NCI-H1417 treated with DMSO at 0.1 percent for 48 hours (cell line): ENCODE measurements at places on chromosomes 1 and 21.

GRCh38 chr1:155529929-155530328, 32.7 kb downstream of the ASH1L start:
- no peak for DNase-seq

GRCh38 chr21:42706765-42707164, 53.3 kb downstream of the PDE9A start:
- DNase-seq = no peak

GRCh38 chr1:226279498-226279897, 29.5 kb downstream of the LIN9 start:
- DNase-seq = no peak

GRCh38 chr1:173122958-173123852, 72.5 kb upstream of the TNFSF18 start:
- DNase-seq = no peak

DNA sequence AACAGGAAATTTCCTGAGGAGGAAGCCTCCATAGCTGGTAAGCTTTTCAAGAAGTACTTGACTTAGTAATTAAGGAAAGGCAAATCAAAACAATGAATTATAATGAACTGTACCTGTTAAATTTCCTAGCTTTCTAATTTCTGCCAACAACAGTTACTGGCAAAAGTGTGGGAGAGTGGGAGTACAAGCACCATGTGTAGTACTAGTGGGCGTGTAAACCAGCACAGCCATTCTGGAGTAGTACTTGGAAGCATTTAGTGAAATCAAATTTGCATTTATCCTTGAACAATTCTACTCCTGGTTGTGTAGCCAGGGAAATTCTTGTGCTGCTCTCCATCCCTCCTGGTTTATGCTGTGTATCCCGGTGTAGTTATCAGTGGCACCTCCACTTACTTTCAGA, 190.8 kb downstream of the PRDM2 start:
- no peak for DNase-seq

GRCh38 chr1:177007437-177008161, 156.9 kb downstream of the ASTN1 start:
- no peak for DNase-seq

GRCh38 chr1:18734001-18734400, 103.4 kb downstream of the PAX7 start:
- no peak for DNase-seq

DNA sequence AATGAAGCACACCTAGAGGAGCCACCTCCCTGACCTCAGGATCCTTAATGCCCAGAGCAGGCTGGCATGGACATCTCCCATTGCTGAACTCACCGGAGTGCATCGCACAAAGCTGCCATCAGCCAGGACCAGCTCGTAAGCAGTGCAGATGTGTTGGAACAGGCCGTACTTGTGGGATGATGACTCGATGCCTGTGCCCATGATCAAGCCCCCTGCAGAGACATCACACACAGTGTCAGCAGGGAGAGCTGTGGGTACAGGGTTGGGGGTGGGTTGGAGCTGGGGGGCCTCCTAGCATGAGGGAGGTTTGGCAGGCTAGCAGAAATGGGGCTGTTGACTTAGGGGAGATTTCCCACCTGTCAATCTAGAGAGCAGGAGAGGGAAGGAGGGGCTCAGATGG, 12.0 kb downstream of the DHCR24 start:
- no peak for DNase-seq

DNA sequence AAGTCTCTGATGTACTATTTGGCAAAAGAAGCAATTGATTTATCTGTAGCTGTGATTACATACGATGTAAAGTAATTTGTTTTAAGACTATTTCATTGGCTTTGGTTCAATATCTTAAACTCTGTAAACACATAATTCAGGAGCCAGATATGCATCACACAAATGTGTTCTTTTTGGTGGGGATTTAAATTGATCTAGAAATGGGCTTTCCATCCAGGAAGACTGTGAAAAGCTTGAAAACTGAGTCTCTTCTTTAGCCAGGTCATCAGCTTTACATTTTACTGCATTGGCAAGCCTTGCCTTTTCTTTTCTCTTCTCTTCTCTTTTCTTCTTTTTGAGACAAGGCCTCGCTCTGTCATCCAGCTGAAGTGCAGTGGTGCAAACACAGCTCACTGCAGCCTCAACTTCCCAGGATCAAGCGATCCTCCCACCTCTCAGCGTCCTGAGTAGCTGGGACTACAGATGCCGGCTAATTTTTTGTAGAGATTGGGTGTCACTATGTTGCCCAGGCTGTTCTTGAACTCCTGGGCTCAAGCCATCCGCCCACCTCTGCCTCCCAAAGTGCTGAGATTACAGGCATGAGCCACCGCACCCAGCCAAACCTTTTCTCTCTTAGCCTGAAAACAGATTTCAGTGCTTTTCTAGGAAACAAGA, 1.4 kb downstream of the RCAN3 start:
- no peak for DNase-seq

DNA sequence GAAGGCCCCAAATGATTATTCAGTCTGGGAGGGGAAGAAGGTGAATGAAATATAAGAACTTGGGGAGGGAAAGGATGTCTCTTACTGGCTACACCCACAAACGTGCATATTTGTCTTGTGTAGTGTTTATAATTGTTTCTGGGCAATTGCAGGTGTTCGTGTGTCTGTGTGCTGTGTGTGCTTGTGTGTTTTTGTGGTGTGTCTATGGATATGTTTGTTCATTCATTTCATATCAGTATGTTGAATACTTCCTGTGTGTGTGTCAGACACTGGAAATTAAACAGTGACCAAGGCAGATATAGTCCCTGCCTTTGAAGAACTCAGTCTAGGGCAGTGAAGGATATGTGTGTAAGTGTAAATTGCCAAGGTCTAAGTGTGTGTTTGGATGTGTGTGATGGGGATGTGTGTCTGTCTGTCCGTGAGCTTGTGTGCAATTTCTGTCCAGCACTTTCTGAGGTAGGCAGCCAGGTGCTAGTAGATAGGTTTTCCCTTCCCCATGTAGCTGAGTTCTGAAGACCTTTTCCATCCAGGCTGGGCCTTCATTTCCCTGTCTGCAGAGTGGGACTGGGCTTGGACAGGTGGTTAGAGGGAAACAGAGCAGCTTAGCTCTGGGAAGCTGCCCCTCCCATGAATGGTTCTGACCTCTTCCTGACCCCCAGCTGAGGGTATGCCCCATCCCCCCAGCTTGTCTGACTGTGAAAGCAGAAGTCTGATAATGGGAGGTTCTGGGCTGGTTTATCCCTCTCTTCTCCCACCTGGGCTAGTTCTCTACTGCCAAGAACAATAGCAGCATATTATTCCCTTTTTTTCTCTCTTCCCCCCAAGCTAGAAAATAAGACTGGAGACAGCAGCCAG, 3.8 kb downstream of the AGO1 start:
- DNase-seq = no peak

DNA sequence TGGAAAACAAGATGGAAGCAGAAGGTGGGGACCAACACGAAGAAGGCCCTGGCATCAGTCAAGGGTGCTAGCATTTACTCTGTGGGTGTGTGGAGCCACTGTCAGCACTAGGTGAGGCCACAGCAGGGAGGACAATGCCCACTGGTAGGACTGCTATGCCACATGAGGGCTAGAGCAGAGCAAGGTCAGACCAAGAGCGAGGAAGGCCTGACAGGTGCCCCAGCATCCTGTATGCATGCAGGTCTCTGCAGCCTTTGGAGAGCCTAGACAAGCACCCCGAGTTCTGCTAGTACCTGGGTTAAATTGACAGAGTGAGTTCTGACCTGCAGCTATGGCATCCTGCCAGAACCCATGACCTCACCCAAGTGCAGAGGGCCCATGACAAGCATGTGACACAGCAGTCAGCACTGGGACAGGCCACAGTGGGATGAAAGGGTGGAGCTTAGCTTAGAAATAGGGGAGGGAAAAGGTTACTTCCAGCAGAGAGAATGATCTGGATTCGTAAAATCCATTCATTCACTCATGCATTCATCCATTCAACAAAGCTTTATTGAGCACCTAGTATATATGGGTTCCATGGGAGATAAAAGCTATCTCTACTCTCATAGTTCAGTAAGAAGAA, 9.0 kb upstream of the CSF1 start:
- no peak for DNase-seq

- no peak for DNase-seq
Observed at GRCh38 chr1:5394111-5394510, 598.1 kb downstream of the NPHP4 start.
